Fibroblast of skin of scalp (primary cell): ENCODE measurements at places on chromosomes 4 and X.

- DNase-seq, result no peak
These were observed 14.3 kb downstream of the RCHY1 start for GRCh38 chr4:75499900-75500299.

DNA sequence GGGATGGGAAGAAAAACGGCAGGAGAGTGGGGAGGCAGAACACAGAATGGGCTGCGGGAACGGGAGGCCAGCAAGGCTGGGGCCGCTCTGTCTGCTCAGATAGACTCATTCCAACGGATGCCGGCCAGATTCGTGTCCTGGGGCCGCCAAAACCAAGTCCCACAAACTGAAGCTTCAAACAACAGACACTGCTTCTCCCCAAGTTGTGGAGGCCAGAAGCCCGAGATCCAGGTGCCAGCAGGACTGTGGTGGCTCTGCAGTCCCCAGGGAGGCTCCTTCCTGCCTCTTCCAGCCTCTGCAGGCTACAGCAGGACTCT, 100.6 kb downstream of the ADRA2C start:
- DNase-seq, result no peak

GRCh38 chr4:38523524-38524448, 140.2 kb upstream of the KLF3 start:
- DNase-seq, result no peak

GRCh38 chr4:97238956-97239666, 904.2 kb downstream of the STPG2 start:
- DNase-seq, result no peak

GRCh38 chr4:94370533-94371254, 28.1 kb upstream of the HPGDS start:
- DNase-seq, result no peak

- peak; percentile 59 for DNase-seq
These were observed 63.8 kb upstream of the ATOH1 start for GRCh38 chr4:93764639-93765246.

- peak; percentile 6 for DNase-seq
These were observed 68.7 kb downstream of the PAK3 start for GRCh38 chrX:111164728-111165127.

DNA sequence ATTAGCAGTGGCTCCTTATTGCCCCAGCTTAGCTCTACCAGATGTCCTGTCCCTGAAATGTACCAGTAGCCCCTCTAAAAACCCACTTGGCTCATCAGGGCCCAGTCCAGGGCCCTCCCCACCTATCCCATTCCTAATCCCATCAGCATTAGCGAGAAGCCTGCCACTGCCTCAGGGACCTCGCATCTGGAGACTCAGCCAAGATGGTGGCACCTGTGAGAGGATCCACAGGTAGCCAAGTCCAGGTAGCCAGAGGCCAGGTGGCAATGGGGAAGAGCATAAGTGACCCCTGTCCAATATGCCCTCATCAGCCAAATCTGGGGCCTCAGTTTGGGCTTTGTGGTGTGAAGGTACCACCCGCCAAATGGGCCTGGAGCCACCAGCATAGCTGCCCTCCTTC, 97.7 kb downstream of the MAMLD1 start:
- DNase-seq, result no peak

DNA sequence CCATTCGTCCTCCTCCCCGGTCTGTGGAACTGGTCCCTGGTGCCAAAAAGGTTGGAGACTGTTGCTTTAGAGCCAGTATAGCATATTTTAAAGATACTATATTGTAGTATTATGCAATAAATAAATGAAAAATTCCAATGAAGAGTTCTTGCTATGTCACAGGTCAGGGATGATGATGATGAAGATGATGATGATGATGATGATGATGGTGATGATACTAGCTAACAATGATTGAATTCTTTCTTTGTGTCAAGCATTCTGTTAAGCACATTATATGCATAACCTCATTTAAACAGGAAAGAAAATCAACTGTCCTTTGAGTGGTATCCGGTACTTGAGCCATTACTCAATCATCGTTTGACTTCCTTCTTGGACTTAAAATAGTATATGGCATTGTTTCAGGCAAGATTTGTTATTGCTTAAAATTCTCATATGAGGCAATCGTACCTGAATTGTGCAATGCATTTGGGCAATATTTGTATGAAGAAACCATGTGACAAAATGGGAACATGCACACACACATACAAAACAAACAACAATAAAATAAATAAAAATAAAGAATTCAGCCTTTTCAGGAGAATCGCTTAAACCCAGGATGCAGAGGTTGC, 22.8 kb upstream of the TLR2 start:
- no peak for DNase-seq

- no peak for DNase-seq
These were observed 62.9 kb downstream of the RHOXF2B start for GRCh38 chrX:120014354-120015130.

DNA sequence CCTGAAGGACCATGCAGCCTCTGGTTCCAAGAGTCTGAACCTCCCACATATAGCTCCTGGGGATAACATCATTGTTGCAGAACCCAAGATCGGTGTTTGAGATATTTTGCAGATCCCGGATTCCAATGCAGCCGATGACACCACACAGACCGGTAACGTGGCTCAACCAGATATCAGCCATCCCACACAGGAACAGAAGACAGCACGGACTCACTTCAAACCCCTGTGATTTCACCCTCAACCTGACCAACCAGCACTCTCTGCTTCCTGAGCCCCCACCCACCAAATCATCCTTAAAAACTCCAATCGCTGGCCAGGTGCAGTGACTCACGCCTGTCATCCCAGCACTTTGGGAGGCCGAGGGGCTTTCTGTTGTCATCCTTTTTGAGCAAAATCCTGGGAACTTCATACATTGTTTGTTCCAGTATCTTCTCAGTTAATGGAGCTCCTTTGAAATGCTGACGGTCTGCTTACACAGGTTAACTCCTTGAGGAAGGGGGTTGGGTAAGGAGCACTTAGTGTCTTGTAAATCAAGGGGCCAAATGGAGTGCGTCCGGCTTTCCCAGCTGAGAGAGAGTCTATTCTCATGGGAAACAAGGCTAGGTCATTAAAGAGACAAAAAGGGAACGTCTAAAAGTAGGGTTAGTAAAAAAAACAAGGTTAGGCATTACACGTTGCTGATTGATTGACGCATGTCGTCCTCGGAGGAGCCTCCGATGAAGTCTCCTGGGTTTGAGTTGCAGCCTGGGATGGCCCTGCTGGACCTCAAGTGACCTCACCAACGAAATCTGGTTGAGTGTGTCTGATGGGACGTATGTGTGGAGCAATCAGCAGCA, 230.4 kb downstream of the CRLF2 start:
- no peak for DNase-seq

DNA sequence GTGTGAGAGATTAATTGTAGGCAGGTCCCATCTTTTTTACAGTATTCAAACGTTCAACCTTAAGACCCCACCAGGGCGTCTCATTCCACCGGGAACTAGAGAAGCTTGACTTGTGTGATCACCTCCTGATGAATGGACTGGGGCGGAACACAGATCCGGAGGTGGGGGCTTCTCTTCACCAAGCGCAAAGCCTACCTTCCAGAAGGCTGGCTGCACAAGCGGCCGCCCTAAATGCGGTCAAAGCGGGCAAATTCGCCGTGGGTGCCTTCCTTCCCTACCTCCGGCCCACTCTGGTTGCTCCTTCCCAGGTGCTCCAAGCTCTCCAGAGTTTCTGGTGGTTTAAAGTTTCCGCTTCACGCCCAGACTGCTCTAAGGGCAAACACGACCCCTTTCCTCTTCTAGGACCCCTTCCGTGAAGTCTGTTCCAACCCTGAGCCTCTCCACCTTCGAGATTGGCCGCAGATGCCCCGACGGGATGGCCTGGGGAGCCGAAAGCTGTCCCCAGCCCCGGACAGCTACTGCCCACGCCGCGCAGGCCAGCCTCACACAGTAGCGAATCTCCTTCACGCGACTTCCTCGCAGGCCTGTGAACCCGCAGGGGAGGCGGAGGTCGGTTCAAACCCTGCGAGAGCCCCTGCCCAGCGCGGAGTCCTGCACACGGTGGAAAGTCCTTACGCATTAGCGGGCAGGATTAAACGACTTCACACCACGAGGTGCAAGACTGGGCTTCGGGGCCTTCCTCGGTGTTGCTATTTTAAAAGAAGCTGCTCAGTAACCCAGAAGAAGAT, 1.6 kb upstream of the WWC2 start:
- DNase-seq, result no peak

- no peak for DNase-seq
These were observed 33.1 kb upstream of the TAPT1 start for GRCh38 chr4:16259241-16259888.

- DNase-seq, result no peak
These were observed 1470.6 kb upstream of the PABPC4L start for GRCh38 chr4:135672202-135672601.

- no peak for DNase-seq
These were observed 4.5 kb downstream of the CRMP1 start for GRCh38 chr4:5888222-5889001.

- no peak for DNase-seq
These were observed 46.9 kb downstream of the HSPA4L start for GRCh38 chr4:127829014-127829413.

GRCh38 chr4:107863416-107863815, 38.7 kb downstream of the SGMS2 start:
- DNase-seq, result peak; percentile 56

- peak; percentile 36 for DNase-seq
These were observed 474.0 kb upstream of the NDST3 start for GRCh38 chr4:117560329-117560728.

DNA sequence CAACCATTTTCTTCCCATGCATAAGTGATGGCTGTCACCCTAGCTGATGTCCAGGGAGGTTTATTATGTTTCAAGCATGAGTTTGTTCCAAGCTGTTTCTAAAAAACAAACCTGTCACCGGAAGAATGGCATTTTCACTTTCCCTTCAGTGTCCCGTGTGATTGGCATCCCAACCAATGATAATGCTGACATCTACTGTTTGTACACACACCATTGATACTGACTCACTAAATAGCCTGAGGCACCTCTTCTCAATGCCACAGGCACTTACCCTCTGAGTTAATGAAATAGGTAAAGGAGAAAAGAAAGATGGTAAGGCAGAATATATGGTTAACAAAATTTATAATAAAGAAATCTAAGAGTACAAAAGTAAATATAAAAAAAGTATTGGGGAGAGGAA, 23.1 kb upstream of the VCX2 start:
- no peak for DNase-seq

DNA sequence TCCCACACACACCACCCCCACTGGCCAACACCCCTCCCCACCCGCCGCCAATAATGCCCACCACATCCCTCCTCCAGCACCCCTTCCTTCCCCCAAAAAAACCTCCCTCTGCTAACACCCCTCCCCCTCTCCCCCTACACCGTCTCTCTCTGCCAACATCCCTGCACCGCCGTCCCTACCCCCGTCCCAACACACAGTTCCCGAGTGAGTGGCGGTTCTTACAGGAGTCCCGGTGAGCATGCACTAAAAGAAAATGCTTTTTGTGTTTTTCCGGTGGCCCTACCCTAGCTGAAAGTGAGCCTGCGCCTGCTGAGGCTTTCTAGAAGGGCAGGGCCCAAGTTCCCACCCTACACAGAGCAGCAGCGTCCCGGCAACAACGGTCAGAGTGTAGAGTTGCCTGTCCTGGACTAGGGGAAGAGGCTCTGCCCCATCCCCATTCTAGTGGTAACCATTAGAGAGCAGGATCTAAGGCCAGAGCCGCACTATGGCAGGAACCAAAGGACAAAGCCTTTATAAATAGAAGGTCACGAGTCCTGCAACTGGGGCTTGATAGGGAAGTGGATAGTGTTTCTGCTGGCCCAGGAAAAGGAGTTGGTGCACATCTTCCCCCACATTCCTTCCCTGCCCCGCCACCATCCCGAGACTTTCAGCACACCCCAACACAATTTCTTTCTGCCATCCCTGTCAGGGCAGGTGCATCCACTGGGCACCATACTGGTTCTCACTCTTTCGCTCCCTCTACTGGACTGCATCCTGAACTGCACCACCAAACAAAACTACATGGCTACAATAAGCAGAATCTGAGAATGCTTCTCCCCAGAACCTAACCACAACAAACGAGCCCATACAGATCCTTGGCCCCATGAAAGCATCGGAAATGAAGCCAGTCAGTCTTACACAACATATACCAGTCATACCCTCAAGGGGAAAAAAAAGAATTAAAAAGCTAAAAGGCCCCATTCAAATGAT, 78.1 kb upstream of the PAGE3 start:
- DNase-seq, result no peak

DNA sequence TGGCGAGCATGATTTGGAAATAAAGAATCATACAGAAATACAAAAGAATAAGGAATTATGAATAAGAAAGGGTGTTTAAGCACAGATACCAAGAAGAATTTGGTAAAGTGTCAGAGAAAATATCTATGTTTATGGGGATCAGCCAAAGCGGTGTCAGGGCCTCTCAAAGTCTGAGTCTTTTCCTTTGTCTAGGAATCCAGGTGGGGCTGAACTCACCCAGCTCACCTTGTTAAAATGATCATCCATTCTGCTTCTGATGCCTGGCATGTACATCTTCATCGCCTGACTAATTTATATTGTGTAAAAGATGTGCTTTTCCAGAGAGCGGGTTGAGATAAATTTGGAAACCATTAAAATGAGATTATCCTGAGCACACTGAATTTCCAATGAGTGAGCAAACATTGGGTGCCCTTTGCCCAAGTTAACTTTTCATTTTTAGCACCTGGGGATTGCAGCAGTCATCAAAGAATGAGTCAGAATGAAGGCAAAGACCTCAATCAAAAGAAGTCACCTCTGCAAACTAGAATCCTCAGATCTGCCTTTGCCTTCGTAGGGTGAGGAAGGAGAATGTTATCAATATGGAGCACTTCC, 141.9 kb upstream of the ANXA3 start:
- no peak for DNase-seq

DNA sequence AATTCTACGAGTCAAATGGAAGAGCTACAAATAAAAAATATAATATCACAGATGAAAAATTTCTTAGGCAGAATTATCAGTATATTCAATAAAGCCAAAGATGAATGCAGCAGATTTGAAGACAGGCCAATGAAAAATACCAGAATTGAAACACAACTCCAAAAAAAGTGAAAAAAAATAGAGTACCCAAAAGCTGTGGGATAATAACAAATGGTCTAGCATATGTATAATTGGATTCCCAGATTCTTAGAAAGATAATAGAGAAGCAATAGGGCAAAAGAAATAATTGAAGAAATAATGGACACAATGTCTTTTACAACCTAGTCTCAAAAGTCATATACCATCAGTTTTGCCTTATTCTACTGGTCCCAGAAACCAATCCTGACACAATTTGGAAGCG, 4.4 kb downstream of the ANAPC10 start:
- no peak for DNase-seq

DNA sequence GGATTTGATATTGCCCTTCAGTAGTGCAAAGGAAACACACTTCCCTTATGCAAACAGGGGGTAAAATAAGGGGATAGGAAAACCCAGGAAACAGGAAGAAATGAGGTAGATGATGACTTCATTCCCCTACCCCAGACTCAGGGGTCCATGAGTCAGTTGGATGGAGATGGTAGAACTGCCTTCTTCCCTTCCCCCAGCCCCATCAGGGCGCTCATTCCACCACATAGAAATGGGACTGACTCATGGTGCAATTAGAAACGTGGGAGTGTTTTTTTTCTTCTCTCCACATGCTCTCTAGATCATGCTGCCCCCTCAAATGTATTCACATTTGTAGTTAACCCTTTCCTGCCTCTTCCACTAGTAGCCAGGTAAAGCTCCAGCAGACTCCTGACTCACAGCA, 23.1 kb upstream of the ARMCX2 start:
- DNase-seq, result peak; percentile 79

GRCh38 chr4:111494471-111494870, 650.8 kb upstream of the FAM241A start:
- peak; percentile 81 for DNase-seq
